CD8-positive, alpha-beta memory T cell (primary cell): ENCODE measurements at places on chromosomes 5 and 9. TPM values are rescaled to one million over a fixed set of nuclear protein-coding genes. Genes with fewer than 3 reads are reported as not detected.

The GLDC gene
- 3.1 TPM for total RNA-seq

The IL4 gene
- total RNA-seq: 6.8 TPM

The GARIN3 gene
- 0.50 TPM for total RNA-seq

The N4BP3 gene
- 5.2 TPM for total RNA-seq

The PCDHGA3 gene
- not detected for total RNA-seq

The PLPP1 gene
- 14.7 TPM for total RNA-seq

The ARHGEF37 gene
- 0.13 TPM for total RNA-seq

The BTNL8 gene
- not detected for total RNA-seq

The DMXL1 gene
- 25.9 TPM for total RNA-seq

The GDA gene
- not detected for total RNA-seq
